H54 (cell line): ENCODE measurements at places on chromosomes 12 and 14.

DNA sequence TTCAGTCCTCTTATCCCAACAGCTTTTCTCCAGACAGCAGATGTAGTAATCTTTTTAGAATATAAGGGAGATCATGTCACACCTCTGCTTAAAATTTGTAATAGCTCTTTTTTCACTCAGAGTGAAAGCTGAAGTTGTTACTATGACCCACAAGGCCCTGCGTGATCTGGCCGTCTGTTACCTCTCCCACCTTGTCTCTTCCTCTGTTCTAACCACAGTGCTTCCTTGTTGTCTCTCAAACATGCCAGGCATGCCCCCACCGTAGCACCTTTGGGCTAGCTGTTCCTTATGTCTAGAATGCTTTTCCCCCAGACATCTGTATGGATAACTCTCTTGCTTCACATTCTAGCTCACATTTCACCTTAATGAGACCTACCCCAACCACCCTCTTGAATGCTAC lies 6.5 kb downstream of the NECAP1 start:
- no peak for DNase-seq

DNA sequence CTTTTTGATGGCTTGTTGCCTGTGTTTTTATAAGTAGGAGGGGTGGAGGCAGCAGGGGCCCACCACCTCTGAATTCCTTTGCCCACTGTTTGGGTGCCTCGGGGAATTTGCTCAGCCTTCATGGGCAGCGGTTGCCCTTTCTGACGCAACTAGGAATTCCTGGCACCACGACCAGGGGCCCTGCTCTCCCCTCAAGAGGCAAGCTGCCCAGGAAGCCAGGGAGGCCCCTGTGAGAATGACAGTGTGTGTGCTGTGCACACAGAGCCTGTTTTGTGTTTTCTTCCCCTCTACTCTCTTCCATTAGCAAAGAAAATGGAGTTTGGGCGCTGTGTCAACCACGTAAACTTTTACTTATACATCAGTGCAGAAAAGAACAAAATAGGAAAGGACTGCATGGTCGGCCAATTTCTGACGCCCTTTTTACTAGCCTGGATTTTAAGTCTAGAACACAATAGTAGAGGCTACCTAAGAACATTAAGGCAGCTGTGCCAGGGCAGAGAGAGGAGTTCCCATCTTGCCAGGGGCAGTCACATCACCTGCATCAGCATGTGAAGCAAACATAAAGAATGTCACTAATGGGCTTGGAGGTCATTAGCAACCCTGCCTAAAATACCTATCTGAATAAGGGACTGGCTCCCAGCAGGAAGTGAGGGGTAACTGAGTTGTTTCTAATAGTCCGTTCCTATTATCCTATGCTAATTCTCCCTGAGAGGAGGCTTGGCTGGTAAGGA lies 17.9 kb upstream of the PTGR2 start:
- DNase-seq: no peak

DNA sequence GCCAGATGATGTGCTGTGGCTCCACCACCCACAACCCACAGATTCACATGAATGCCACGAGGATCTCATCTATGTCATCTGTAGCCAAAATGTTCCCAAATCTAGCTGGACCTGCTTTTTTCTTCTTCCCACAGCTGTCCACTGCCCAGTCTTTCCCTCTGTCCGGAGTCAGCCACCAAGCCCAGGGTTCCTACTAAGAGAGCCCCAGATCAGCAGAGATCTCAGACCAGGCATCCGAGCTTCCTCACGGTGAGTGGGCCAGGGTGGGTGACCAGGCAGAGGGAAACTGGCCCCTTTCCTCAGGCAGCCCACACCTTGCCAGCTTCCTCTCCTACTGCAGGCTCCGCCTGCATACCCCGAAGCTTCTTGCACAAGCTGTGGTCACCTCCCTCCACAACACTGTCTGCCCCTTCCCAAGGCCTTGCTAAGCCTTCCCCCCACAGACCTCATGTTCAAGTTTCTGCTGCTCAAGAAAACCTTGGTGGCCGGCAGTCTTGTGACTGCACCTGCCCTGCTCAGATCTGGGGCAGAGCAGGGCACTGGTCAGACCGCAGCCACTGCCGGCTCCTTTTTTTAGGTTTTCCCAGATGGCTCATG lies 81.4 kb downstream of the ACTN1 start:
- no peak for DNase-seq

DNA sequence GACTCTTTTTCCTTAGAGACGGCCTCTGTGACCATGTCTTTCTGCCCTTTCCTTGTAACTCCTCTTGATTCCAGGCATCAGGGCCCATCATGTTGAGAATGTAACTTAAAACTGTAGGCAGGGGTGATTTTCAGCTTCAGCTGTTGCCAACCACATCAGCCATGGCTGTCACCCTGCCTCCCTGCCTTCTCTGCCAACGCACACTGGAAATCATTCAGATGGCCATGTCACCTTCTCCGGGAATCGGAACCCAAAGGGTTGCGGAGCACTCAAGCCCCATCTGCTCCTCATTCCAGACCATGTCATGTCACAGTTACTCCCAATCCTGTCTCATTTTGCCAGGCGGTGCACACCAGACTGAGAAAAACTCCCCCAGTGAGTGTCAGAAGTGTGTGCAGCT lies 72.1 kb downstream of the EMP1 start:
- DNase-seq: no peak
